Airway epithelial cell (primary cell): ENCODE measurements at places on chromosomes 12 and 14. TPM values are rescaled to one million over a fixed set of nuclear protein-coding genes. Genes with fewer than 3 reads are reported as not detected.

TSPAN9 gene
- total RNA-seq, result 5.8 and 13.8 TPM in 2 replicates

MYBPC1 gene
- total RNA-seq, result not detected in 2 replicates

SNW1 gene
- 42.6 and 53.6 TPM in 2 replicates for total RNA-seq

NTF3 gene
- total RNA-seq, result not detected in 2 replicates

TGM1 gene
- 229 and 247 TPM in 2 replicates for total RNA-seq

FAM222A gene
- 0.46 and 0.63 TPM in 2 replicates for total RNA-seq

DDHD1 gene
- 4.0 and 6.0 TPM in 2 replicates for total RNA-seq

FGF6 gene
- not detected in 2 replicates for total RNA-seq

MIP gene
- not detected in 2 replicates for total RNA-seq

ANO2 gene
- total RNA-seq, result 0.07 TPM in 1 of 2 replicates, not detected in the other

CLEC2A gene
- total RNA-seq, result not detected in 2 replicates

DRAM1 gene
- 3.0 and 7.5 TPM in 2 replicates for total RNA-seq

C12orf54 gene
- 1.5 and 2.6 TPM in 2 replicates for total RNA-seq

DDN gene
- 0.28 and 0.78 TPM in 2 replicates for total RNA-seq

ALDH2 gene
- 30.5 and 31.1 TPM in 2 replicates for total RNA-seq
